ENCODE measurements at places on chromosomes 6 and 20.

DNA sequence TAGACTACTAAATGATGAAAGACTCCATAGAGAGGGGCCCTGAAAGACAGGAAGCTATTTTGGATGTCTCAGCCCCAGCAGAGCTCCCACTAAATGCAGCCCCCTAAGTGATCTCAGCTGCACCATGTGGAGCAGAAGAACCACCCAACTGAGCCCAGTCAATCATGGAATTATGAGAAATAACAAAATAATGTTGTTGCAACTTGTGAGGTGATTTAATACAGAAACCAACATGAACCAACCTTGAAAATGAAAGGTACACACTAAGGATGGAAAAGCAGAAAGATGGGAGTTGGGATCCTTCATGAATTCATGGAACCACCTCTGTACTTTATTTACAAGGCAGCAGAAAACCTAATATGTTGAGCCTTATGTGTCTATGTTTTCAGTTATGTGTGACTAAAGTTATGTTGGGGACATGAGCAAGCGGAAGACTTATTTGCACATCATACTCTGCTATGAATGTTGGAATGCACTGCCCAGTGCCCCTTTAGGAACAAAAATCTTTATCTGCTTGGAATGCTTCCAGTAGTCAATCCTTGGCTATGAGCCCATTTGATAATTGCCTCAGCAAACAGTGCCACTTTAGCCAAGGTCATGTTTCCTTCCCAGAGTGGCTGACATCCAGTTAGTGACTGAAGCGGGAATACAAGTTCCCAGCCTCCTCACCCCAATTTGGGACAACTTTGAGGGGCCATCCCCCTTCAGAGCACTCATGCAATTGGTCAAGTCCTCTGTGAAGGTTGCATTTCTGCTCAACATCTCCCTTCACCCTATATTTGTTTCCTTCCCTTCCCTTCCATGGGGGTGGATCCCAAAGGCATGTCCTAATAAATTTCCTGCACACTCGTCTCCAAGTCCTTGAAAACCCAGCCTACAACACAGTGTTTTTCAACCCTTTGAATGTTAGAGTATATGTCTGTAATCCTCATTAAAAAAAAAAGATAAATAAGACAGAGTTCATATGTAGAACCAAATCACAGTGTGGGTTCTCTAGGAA, 18.4 kb downstream of the TP53RK start:
- DNase-seq: no peak

GRCh38 chr20:52130406-52130805, 61.2 kb downstream of the ZFP64 start:
- DNase-seq: no peak

DNA sequence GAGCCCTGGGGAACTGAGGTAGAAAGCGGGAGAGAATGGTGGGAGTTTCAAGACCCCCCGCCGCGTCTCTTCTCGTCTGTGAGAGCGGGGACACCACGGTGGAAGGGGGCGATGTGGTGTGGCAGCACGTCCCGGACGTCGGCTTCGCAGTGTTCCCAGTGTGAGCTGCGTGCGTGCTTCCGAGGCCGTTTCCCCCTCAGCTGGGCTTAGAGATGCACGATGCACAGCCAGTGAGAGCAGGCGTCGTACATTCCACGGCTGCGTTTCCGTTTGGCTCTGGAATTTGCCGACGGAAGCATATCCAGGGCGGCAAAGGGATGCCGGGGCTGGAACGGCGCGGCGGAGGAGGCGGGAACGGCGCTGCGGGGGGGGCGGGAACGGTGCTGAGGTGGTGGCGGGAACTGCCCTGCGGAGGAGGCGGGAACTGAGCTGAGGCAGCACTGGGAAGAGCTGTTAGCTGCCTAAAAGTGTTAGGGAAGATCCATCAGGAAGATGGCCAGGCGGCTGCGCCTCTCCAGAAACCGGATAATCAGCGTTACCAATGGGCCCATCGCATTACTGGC, 37.7 kb downstream of the KIF25 start:
- peak; percentile 34 for DNase-seq

GRCh38 chr6:139099984-139100383, 34.9 kb upstream of the HECA start:
- DNase-seq: no peak

DNA sequence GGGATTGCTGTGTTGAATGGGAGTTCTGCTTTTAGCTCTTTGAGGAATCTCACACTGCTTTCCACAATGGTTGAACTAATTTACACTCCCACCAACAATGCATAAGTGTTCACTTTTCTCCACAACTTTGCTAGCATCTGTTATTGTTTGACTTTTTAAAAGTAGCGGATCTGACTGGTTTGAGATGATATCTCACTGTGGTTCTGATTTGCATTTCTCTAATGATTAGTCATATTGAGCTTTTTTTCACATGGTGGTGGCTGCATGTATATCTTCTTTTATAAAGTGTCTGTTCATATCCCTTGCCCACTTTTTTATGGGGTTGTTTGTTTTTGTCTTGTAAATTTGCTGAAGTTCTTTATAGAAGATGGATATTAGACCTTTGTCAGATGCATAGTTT, 588.3 kb upstream of the ADGRB3 start:
- DNase-seq: no peak

DNA sequence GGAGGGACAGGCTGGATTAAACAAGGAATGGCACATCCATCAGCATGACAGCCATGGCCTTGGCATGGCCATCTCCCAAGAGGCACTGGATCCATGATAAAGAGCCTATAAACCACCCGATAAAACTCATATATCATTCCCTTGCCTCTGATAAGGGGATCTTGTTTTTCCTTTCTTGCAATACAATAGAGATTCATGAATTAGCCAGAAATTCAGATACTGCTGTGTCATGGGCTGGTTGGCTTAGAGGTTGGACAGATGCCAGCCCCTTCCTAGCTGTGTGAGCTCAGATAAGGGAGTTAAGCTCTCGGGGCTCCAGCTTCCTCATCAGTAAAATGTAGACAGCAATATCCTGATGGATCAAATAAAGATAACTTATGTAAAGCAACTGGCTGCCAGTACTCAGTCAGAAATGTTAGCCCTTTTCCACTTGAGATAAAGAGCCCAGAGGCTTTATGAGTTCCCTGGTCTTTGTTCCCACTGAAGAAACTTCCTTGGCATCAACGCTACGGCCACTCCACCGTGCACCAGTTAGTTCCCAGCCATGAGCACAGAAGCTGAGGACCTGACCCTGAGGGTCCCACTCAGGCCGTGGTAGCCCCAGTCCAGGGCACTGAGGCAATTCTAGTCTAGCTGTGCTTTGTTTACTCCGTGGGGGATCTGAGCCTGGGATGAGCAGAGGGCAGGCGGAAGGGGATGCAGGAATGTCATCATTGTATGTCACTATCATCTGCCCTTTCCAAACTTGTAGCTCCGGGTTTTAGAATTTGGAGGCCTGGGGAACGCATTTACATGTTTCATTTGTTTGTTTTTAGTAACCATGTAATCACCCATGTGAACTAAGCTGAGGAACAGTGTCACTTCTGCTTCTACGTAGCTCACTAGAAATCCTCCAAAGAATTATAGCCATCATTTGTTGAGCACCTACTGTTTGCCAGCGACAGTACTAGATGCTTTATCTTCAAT, 67.2 kb upstream of the TBC1D7 start:
- DNase-seq: peak; percentile 38

DNA sequence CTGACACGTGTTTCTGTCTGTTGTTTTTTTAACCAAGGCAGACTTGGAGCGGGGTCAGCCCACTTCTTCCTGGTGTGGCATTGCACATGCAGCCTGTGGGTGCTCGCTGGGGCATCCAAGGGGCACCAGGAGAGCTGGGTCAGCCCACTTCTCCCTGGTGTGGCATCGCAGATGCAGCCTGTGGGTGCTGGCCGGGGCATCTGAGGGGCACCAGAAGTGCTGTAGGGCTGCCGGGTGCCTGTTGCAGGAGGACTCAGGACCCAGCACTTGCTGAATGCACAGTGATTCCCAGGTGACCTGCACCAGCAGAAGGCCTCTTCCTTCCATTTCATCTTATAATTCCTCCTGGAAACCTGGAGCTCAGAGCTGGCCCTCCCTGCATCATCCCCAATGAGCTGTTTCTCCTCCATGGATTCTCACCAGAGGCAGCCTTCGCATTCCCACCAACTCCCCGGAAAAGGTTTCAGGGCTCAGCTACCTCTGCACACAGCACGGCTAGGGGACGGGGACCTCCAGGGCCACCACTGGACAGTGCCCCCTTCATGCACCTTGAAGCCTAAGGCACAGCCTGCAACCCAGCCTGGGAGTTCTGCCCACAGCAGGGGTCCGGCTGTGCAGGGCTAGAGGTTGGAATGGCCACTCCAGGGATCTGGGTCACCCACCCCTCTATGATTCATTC, 218.8 kb downstream of the TAF4 start:
- DNase-seq: no peak

DNA sequence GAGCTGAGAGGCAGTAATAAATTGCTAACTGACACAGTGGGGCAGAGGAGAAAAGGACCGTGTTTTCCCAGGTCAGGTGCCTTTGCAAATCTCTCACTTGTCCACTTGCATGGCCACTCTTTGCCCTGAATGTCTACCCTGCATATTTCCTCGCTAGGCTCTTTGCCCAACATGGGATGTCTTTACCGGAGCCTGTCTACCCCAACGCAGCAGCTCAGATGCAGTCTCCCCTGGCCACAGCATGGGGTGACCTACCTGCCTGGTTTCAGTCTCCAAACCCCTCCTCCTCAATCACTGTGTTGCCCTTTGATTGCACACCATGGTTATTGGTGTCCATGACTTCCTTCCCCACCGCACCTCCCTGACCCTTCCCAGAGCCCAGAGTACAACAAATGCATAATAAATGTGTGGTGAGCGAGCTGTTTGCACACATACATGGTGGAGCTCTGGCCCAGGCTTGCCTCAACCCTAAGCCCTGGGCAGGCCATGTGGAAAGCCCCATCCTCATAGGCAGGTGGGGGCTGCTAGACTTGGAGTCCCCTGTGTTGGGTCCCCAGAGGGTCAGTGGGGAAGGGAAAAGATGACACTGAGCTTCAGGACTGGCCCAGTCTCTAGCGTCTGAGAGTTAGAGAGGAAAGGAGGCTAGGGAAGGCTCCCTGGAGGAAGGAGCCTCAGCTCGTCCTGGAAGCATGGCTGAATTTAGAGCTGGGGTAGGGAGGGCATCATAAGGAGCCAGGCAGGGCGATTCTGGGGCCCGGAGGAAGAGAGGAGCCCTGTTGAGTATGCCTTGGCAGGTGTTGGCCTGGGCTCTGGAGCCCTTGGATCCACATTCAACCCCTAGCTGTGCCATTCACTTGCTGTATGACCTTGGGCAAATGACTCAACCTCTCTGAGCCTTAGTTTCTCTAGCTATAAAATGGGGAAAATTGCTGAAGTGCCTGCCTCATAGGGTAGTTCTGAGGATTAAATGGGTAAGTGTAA, 4.4 kb upstream of the BPIFB6 start:
- DNase-seq: no peak

DNA sequence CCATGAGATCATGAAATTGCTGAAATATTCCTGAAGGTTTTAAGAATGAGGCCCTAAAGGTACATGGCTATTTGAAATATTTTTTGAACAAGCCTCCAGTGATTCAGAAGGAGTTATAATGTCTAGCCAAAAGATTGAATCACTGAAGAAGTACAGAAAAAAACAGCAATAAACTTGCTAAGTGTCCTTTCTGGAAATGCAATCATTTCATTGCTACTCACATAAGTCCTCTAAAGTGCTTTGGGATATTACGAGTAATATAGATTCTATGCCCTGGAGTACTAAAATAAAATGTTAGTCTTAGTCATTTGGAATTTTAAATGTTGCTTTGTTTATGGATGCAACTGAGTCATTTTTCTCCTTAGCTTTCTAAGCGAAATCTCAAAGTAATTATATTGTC, 32.7 kb downstream of the CENPW start:
- no peak for DNase-seq

DNA sequence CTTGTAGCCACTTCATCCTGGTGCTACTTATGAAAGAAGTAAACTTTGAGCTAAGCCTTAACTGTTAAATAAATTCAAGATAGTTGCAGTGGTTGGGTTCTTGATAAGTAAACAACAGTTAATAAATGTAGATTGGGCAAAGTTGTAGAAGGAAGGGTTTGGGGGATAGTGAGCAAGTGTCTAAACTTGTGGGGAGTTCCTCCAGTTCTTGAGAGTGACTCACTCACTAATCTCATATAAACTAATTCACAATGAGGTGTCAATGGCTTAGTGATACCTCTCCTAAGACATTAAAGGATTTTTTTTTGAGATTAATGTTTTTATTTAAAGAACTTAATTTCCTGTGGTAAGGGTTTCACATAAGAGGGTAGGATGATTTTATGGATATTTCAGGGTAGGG, 507.4 kb downstream of the BMP2 start:
- DNase-seq: no peak

DNA sequence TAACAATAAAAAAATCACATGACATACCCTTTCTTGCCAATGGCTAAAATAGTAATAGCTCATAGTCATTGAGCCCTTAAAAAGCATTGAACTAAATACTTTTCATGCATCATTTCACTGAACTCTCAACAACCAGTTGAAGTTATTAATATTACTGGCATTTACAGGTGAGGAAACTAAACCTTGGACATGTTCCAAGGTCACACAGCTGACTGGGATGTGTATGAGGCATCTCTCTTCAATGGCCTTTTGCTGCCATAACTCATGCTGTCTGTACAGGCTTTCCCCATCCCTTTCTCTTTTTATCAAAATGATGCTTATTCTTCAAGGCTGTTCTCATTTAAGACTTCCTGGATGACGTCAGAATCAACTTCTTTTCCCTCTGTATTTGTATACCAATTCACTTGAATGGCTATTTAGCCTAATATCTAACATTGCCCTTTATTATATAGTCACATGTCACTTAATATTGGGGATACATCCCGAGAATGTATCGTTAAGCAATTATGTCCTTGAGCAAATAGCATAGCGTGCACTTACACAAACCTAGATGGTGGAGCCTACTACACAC, 476.4 kb downstream of the KIF16B start:
- DNase-seq: no peak

DNA sequence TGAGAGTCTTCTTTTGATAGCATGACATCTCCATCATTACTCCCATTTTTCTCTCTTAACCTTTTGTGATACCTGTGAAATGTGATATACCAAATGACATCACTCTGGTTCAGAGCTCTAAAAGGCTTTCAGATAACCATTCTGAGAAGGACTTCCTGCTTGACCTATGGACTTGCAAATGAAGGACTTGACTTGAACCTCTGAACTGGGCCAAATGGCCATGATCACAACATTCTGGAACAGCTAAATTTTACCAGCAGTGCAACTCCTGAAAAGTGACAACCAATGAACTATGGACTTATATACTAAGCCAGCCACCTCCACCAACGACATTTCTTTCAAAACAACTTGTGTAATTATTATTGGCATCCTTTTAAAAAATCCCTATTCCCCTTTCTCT, 1085.8 kb upstream of the CITED2 start:
- DNase-seq: no peak

GRCh38 chr6:64831680-64832079, 875.3 kb downstream of the EYS start:
- no peak for DNase-seq

- no peak for DNase-seq
Measured at GRCh38 chr20:48986899-48987298, 59.2 kb upstream of the CSE1L start.

DNA sequence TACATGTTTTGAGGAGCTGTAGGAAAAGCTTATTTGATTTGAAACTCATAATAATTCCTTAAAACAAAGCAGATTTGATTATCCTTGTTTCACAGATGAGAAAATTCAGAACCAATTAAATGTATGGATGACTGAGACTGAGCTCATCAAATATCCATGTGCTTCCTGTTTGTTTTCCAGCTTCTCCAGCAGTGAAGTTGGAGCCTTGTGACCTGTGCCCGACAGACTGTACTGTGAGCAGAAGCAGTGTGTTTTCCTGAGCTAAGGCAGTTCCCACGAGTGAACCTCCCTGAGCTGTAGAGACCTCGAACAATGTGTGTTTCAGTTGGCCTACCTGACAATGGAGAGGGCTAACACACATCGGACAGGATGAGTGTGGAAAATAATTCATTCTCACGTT, 599.5 kb upstream of the NRSN1 start:
- DNase-seq: no peak

All from occipital lobe (tissue), 3 donors.